Activated T-helper 17 cell treated with anti-CD3 and anti-CD28 coated beads, Interleukin-2, amount 50 U/mL, for 72 hours (primary cell): ENCODE measurements at places on chromosomes 13 and 19.

- ATAC-seq: no peak
Measured at GRCh38 chr13:73955977-73956500, 178.2 kb downstream of the KLF12 start.

DNA sequence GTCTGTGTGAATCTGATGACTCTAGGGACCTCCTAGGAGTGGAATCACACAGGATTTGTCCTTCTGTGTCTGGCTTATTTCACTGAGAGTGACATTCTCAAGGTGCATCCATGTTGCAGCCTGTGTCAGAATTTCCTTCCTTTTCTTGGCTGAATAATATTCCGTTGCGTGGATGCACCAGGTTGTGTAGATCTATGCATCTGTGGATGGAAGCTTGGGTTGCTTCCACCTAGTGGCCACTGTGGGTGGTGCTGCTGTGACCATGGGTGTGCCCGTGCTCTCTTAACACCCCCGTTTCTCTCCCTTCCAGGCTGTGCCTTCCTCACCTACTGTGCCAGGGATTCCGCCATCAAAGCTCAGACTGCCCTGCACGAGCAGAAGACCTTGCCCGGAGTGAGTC is 26.2 kb downstream of the CELF5 start:
- ATAC-seq: peak; percentile 63

GRCh38 chr13:55543053-55543452 is 1597.7 kb upstream of the PRR20A start:
- ATAC-seq: no peak

- no peak for ATAC-seq
Measured at GRCh38 chr13:103952183-103952582, 886.0 kb upstream of the SLC10A2 start.

GRCh38 chr19:30806311-30806710 is 434.1 kb downstream of the ZNF536 start:
- no peak for ATAC-seq

GRCh38 chr13:62309904-62310303 is 894.3 kb upstream of the PCDH20 start:
- ATAC-seq: no peak

DNA sequence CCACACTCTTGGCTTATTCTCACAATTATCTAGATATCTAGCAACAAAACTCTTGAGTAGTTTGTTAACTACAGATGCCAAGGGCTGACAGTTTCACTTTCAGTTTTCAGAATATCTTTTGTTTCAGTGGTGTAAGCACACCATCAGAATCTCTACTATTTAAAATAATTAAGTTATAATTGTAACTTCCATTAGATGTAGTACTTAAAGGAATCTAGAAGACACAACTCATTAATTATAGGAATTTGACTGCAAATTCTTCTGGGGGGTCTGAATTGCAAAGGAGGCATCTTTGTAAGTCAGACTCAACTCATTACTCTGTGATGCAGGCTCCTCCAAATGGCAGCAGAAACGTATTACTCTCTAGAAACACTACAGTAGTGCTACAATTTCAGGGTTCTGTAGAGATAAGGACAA is 44.9 kb upstream of the USPL1 start:
- no peak for ATAC-seq

- ATAC-seq: no peak
Measured at GRCh38 chr19:18122424-18122823, 24.8 kb downstream of the MAST3 start.

DNA sequence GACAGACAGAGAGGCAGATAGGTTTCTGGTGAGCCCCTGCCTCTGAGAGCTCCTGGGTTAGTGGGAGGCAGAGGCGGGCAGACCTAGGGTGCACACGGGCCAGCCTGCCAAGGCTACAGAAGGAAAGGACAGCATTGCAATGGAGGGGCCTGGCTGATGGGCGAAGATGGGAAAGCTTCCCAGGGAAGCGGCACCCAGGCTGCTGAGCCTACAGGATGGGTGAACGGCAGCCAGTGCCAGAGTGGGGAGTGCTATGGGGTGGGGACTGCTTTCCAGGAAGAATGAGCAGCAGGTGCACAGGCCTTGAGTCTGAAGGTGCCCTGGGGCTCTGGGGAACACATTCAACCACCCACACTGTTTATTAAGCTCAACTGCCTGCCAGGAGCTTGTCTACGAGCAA is 702 bp upstream of the MAG start:
- ATAC-seq: no peak

GRCh38 chr13:41675306-41675705 is 218.0 kb downstream of the RGCC start:
- ATAC-seq: no peak

- peak; percentile 20 for ATAC-seq
Measured at GRCh38 chr13:48829536-48829935, 146.2 kb upstream of the FNDC3A start.

GRCh38 chr19:6803036-6803404 is 30.5 kb downstream of the VAV1 start:
- ATAC-seq: no peak

GRCh38 chr13:78841358-78841963 is 182.5 kb upstream of the OBI1 start:
- no peak for ATAC-seq

DNA sequence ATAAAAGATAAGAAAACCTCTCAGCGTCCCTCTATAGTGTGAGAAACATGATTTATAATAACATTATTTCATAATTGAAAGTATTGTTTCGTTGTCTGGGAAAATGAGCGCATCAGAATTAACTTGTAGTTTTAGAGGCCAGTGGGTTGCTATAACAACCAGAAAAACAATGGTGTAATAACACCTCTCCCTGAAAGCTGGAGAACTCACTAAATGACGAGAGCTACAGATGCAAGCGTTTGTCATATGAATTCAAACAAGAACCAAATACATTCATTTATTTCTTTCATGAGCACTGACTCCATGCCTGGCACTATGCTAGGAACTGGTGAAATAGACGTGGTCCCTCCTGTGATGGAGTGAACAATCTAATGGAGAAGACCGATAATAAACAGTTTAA is 16.3 kb downstream of the KBTBD7 start:
- peak; percentile 63 for ATAC-seq

DNA sequence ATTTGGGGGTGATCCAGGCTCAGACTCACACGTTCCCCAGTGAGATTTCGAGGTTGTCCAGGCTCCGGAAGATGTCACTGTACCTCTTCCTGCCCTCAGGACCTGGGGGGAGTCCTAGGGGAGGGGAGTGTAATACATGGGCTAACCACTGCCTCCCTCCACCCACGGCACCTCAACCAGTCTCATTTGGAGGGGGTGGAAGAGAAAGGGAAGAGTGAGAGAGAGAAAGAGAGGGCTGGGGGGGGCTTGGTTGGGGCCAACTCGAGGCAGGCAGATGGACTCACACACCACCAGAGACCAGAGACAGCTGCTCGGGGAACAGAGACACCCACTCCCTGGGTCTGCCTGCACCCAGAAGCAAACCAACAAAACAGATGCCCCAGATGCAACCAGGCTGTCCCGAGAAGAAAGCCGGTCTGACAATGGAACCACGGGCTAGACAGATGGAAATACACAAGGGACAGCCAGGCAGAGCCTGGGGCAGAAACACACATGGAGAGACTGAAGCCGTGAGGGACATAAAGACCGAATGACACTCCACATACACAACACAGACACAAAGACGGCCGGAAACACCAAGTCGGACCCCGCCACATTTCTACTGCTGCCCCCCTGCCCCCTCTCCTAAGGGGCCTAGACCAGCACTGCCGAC is 825 bp downstream of the GMIP start:
- peak; percentile 74 for ATAC-seq

- peak; percentile 99 for ATAC-seq
Measured at GRCh38 chr19:17797424-17798201, 2.7 kb downstream of the B3GNT3 start.

- ATAC-seq: no peak
Measured at GRCh38 chr13:20991741-20992520, 69.5 kb downstream of the LATS2 start.

GRCh38 chr19:50669302-50670101 is 20.3 kb downstream of the C19orf81 start:
- no peak for ATAC-seq

DNA sequence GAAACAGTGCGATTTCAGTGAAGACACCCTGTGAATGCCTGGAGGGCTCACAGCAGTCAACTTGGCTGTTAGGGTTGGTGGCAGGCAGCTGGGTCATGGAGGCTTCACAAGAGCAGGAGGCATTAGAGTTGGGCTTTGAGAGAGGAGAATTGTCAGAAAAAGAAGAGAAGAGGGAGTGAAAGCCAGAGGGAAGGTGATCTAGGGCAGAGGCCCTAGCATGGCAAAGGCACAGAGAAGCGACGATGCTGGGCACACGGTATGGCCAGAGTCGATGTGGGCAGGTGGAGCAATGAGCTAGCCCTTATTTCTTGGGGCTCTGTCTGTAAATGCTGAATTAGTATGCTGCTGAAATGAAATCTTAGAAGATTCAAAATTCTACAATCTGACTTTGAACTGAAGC is 52.6 kb upstream of the OLFM4 start:
- ATAC-seq: no peak

GRCh38 chr19:1616396-1616795 is 11.1 kb upstream of the UQCR11 start:
- ATAC-seq: no peak

DNA sequence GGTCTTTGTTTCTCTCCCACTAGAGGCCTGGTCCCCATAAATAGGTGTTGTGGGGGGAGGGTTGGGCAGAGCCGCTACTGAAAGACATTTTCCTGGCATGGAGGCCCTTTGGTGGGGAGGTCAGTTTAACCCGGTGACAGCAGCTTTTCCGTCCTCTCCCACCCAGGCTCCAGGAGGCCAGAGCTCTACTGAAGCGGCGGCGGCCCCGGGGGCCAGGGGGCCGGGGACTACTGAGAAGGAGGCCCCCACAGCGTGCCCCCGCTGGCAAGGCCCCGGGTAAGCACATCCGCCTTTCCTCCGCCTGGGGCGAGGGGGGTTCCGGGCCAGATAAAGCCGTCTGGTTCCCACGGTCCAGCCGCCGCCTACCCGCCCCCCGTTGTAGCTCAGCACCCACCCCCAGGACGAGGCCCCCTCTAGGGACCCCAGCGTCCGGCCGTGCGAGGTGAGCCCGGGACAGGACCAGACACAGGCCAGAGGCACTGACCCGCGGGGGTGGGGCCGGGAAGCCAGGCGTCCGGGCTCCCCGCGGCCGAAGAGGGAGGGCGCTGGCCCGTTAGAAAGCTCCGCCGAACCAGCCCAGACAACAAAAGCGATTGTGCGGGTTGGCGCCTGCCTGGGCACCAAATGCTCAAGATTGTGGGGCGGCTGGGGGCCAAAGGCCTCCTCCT is 1.1 kb upstream of the LTBP4 start:
- no peak for ATAC-seq

DNA sequence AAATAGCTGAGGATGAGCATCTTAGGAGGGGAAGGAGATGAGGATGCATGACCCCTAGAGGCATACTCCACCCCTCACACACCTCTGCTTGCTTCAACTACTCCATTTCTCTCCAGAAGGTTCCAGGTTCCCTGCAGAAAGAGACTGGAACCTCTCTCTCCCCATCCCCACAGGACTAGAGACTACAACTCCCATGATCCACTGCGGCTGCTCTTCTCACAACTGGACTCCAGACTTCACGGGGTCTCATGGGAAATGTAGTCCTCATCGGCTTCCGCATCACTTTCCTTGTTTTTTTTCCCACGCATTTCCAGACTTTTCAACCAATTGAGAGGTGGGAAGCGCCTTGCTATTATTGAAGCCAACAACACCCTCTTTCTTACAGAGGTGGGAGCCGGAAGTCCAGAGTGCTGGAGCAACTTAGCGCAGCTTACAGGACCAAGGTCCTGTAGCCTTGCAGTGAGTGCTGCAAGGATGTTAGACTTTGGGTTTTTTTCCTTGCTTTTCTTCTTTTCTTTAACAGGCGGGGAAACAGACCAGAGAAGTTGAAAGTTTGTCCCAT is 13.9 kb upstream of the CACNG6 start:
- ATAC-seq: peak; percentile 83

DNA sequence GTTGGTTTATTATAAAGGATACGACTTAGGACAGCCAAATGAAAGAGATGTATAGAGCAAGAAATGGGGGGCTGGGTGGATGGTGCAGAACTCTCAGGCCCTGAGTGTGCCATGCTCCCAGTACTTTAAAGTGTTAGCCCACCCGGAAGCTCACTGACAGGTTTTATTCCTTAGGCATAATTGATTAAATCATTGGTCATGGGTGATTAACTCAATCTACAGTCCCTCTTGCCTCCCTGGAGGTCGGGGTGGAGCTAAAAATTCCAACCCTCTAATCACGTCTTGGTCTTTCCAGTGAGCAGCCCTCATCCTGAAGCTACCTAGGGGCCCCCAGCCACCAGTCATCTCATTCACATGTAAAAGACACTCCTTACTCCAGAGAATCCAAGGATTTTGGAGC is 9.9 kb upstream of the LEUTX start:
- no peak for ATAC-seq

- peak; percentile 43 for ATAC-seq
Measured at GRCh38 chr19:16571822-16572331, 338 bp downstream of the SLC35E1 start.

DNA sequence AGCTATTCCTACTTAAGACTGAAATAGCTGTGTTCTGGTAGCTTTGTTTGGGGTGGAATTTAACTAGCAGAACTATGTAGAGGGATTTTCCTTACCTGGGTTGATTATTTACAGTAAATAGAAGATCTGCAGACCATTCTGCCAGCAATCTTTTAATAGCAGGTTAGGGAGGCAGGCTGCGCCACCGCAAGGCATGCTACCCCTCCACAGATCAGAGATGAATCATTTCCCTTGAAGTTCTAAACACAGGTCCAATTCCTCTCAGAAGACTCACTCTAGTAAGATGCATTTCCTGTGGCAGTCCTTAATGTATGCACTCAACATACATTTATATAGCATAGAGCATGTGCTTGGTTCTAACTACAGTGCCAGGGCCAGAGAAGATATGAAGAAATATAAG is 109.0 kb downstream of the TNFRSF19 start:
- peak; percentile 66 for ATAC-seq

- ATAC-seq: no peak
Measured at GRCh38 chr13:67650471-67650870, 420.3 kb upstream of the PCDH9 start.

DNA sequence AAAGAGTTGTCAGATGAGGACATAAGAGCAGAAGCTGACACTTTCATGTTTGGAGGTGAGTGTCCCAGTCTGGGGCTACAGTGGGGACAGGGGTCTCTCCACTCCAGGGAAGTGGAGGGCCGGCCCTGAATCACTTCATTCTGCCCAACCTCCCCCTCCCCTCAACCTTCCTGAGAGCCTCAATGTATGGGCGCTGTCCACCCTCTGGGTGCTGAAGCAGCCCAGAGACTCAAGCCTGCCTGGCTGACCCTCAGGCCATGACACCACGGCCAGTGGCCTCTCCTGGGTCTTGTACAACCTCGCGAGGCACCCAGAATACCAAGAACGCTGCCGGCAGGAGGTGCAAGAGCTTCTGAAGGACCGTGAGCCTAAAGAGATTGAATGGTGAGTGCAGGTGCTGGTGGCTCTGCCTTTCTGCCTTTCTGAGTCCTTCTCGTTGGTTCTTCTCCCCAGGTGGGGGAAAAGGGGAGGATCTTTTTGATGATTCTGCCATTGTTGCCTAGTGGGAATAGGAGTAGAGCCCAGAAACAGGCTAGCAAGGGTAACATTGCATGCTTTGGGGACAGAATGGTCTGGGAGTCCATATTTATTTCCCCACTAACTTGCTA is 8.8 kb downstream of the CYP4F8 start:
- no peak for ATAC-seq
